ENCODE measurements at places on chromosomes 7 and 10. TPM values are rescaled to one million over a fixed set of nuclear protein-coding genes. Genes with fewer than 3 reads are reported as not detected.
A peak's percentile ranks its signal among the peaks of the same experiment; 100 is the strongest.

The ZNF722 gene
- total RNA-seq: not detected

The ASB15 gene
- not detected for total RNA-seq

The CLIP2 gene
- 48.1 TPM for total RNA-seq

The FGFR2 gene
- total RNA-seq: 95.0 TPM

The AMZ1 gene
- total RNA-seq: 1.4 TPM

GRCh38 chr10:79226391-79227245 is 120.7 kb upstream of the PPIF start:
- no peak overlapping the region for H3K4me3 ChIP-seq
- peaks cover 56% of the 10 kb centered on the region for H3K4me1 ChIP-seq
- DNase-seq: no peak
- no peaks in the 10 kb centered on the region for H3K27me3 ChIP-seq
- no peaks in the 10 kb centered on the region for H3K36me3 ChIP-seq

GRCh38 chr7:66683770-66684123 is 55.1 kb downstream of the KCTD7 start:
- peaks cover 12% of the 10 kb centered on the region for H3K4me1 ChIP-seq
- no peak overlapping the region for H3K27ac ChIP-seq
- no peak for DNase-seq
- H3K4me3 ChIP-seq: peak overlapping the region; percentile 20
- H3K27me3 ChIP-seq: peaks cover 8% of the 10 kb centered on the region

GRCh38 chr10:51522858-51523257 is 176.5 kb downstream of the CSTF2T start:
- no peak for DNase-seq
- no peaks in the 10 kb centered on the region for H3K36me3 ChIP-seq
- H3K4me3 ChIP-seq: no peak overlapping the region
- peaks cover 6% of the 10 kb centered on the region for H3K4me1 ChIP-seq
- no peaks in the 10 kb centered on the region for H3K27me3 ChIP-seq

GRCh38 chr10:110502851-110503301 is 5.2 kb downstream of the DUSP5 start:
- peak overlapping the region; percentile 31 for H3K27ac ChIP-seq
- no peak overlapping the region for H3K4me3 ChIP-seq
- peaks cover 9% of the 10 kb centered on the region for H3K27me3 ChIP-seq
- peaks cover 55% of the 10 kb centered on the region for H3K36me3 ChIP-seq
- no peak for DNase-seq

GRCh38 chr10:8174762-8175161 is 120.3 kb downstream of the GATA3 start:
- H3K4me1 ChIP-seq: peaks cover 12% of the 10 kb centered on the region
- no peaks in the 10 kb centered on the region for H3K27me3 ChIP-seq
- H3K4me3 ChIP-seq: no peak overlapping the region
- H3K36me3 ChIP-seq: peaks cover 3% of the 10 kb centered on the region

DNA sequence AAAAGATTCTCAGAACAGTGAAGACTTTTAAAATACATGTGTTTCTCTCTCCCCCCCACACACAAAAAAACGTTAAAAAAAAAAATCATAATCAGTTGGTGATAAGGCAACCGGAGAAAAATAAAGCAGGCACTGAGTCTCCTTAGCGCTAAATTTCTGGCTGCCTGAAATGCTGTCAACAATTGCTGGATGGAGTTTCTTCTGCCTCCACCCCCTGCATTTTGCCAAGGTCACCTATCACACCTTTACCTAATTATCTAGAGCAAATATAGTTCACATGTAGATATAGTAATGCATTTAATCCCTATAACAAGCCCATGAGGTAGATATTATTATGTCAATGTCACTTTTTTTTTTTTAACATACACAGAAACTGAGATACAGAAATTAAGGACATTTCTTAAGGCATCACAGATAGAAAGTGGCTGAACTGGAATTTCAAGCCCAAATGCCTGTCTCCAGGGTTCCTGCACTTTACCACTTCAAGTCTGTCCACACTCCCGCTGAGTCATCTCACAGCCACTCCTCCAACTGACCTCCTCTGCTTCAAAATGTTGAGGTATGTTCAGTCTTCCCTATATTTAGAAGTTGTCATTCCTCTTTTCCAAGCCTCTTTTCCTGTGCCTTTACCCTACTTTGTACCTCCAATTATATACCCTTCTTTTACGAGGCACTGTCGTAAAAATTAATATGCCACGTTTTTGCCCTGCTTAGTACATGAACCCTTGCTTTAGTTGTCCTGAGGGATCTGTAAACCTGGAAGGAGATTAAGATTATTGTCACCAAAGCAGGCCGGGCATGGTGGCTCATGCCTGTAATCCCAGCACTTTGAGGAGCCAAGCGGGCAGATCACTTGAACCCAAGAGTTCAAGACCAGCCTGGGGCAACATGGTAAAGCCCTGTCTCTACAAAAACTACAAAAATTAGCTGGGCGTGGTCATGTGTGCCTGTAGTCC is 72.8 kb upstream of the MPP7 start:
- no peaks in the 10 kb centered on the region for H3K36me3 ChIP-seq
- H3K27me3 ChIP-seq: no peaks in the 10 kb centered on the region
- no peak overlapping the region for H3K27ac ChIP-seq
- H3K4me3 ChIP-seq: no peak overlapping the region
- peaks cover 10% of the 10 kb centered on the region for H3K4me1 ChIP-seq

DNA sequence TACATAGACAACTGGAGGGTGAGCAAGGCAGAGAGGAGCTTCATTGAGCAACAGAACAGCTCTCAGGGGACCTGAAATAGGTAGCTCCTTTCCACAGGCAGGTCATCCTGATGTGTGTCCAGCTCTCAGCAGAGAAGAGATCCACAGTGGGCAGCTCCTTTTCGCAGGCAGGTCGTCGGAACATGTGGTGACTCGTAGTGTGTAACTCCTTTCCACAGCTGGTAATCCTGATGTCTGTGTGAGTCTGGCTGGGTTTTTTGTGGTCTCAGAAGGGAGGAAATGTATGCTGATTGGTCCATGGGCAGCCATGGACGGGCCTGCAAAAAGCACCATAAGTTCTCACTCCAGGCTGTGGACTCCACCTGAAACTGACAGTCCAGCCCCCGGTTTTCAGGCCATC is 24.4 kb upstream of the TES start:
- no peak overlapping the region for H3K27ac ChIP-seq
- no peak for DNase-seq
- no peak overlapping the region for H3K4me3 ChIP-seq
- H3K36me3 ChIP-seq: peaks cover 7% of the 10 kb centered on the region
- H3K4me1 ChIP-seq: no peaks in the 10 kb centered on the region
- no peaks in the 10 kb centered on the region for H3K27me3 ChIP-seq
